Left renal cortex interstitium (tissue), 4 donors: ENCODE measurements at places on chromosomes 7 and 10.

GRCh38 chr10:115945701-115946445 lies 327.1 kb downstream of the GFRA1 start:
- DNase-seq: no peak

DNA sequence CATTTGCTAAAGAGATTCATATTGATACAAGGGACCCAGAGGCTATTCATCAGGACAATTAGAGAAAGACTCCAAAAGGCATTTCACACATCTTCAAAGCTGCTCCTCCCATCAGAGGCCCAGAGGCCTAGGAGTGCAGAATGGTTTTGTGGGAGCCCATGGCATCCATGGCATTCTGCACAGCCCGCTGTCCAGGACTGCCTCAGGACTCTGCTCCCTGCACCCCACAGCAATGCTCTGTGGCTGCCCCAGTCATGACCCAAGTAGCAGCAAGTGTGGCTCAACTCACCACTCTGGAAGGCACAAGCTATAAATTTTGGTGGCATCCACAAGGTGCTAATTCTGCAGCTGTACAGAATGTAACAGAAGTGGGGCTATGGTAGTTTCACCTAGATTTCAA lies 38.5 kb downstream of the ZNF438 start:
- no peak for DNase-seq

DNA sequence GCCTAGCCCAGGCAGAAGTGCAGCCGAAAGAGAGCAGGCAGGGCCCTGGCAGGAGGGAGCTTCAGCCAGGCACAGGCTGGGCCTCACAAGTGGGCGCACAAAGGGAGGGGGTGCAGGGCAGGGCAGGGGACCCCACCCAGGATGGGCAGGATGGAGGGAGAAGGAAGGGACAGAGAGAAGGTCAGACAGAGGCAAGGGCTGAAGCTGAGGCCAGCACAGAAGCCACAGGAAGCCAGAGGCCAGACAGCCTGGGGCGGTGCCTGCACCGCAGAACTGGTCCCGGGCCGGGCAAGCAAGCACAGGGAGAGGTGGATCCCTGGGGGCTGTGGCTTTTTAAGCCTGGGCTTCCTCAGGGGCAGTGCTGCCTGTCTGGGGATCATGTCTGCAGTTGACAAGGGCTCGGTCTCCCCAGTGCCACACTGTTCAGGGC lies 16.7 kb downstream of the NOS3 start:
- no peak for DNase-seq

- DNase-seq: no peak
Observed at GRCh38 chr7:139725858-139726484, 51.8 kb downstream of the HIPK2 start.

DNA sequence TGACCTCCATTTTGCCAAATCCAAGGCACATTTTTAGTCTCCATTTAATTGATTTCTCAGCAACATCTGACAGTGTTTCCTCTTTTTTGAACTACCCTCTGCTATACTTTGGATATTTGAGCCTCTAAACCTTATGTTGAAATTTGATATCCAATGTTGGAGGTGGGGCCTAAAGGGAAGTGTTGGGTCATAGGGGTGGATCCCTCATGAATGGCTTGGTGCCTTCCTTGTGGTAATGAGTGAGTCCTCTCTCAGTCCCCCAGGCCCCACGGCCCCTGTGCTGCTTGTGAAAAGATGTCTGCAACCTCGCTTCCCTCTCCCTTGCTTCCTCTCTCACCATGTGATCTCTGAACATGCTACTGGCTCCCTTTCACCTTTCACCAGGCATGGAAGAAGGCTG lies 96.8 kb upstream of the DGKB start:
- DNase-seq: no peak

DNA sequence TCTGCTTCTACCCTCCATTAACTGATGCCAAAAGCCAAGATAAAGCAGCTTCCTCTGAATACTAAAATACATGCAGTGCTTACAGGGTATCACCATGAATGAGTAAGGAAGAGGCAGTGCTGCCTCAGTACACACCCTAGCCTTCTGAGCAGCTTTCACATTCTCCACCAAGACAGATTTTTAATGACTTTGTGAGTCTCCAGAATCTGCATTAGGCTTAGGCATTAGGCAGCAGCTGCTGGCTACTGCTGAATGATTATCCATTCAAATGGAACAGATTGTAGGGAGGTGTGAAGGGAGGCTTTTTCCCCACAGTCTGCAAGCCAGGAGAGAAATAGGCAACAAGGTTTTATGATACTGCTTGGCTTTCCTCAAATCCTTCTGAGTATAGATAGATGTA lies 1226.7 kb upstream of the LRRN3 start:
- no peak for DNase-seq

- no peak for DNase-seq
Observed at GRCh38 chr7:101547916-101548661, 81.0 kb downstream of the MYL10 start.

GRCh38 chr7:23598296-23598695 lies 1.1 kb downstream of the CCDC126 start:
- no peak for DNase-seq

DNA sequence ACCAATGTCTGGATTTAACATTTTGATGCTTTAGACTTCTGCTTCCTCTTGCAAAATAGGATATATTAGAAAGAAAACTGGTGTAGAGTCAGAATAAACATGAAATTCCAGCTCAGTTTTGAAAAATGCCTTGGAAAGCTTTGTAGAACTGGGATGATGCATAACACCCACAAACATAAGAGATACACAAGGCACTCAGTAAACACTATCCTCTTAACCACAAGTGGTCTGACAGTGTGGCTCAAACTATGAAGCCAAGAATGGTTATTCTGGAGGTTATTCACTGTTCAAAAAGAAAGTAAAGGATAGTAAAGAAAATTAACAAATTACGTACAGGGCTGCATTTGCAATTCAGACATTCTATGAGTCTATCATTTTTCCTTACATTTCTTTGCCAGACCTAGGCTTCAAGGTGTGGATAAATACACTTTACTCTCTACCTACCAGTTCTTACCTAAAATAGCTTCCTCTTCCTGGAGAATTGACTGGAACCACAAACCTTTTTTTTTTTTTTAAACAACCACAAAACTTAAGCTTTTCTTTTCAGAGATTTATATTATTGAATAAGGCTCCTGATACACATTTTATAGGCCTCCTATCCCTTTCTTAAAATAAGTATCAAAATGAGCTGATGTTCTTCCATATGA lies 9.0 kb upstream of the RSBN1L start:
- no peak for DNase-seq

- DNase-seq: no peak
Observed at GRCh38 chr7:30214651-30215137, 69.7 kb upstream of the ZNRF2 start.

GRCh38 chr7:98178321-98178720 lies 32.9 kb upstream of the BHLHA15 start:
- DNase-seq: no peak

GRCh38 chr7:140316165-140316661 lies 82.1 kb downstream of the SLC37A3 start:
- no peak for DNase-seq

- DNase-seq: no peak
Observed at GRCh38 chr7:36638586-36639263, 85.6 kb downstream of the AOAH start.

- DNase-seq: no peak
Observed at GRCh38 chr10:5434017-5434753, 21.8 kb downstream of the NET1 start.

DNA sequence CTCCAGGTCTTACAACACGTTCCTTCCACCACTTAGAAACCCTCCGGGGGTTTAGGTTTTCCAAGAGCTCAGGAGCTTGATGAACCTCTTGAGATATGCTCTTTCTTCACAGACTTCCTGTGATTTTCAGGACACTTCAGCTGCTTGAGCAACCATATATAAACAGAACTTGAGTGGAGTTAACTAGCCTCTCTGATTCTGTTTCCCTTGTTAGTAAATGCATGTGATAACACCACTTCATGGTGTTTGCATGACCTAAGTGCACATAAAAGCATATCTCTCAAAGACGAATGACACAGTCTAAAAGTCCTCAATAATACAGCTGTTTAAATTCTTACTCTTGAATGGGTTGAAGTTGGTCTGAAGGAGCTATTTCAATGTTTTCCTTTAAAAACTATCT lies 9.9 kb downstream of the PRR15 start:
- no peak for DNase-seq

GRCh38 chr10:72245949-72246525 lies 27.7 kb upstream of the DDIT4 start:
- no peak for DNase-seq

DNA sequence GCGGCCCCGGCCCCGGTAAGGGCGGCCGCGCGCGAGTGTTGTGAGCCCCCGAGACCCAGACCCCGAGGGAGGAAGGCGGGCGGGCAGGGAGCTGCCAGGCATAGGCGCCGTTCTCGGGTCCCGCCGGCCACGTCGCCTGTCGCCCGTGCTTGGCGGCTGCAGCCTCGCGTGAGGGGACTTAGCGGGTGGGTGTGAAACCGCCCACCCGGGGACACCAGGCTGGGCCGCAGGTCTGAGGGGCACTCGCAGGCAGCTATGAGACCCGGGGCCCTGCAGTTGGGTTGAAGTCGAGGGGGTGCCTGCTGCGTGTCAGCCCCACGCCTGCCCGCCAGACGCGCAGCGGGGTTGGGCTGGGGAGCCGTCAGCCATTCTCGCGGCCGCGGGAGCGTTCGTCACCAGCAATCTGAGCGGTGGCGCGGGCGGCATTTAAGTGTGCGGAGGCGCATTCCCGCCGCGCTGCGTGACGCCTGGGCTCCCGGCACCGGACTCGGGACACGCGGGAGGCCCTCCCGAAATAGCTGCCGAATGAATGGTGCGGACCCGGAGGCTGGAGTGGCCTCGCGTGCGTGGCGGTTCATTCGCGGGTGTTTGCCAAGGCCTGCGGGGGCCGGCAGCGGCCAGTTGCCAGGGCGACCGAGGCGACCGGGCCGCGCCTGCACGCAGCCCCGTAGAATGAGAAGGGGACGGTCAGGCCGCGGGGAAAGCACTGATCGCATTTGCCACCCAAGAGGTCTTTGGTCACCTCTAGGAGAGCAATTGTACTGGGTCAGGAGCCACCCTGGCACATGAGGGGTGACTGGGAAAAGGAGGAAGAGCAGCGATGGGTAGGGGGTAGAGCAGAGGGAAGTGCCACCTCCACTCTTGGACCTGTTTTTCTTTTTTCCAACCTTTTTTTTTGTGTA lies 750 bp downstream of the ZNF398 start:
- DNase-seq: no peak

GRCh38 chr7:75033064-75033463 lies 40.5 kb downstream of the RCC1L start:
- DNase-seq: no peak
